ENCODE measurements at places on chromosomes 4 and X.

- DNase-seq: no peak
Measured at GRCh38 chr4:7663075-7663541, 228.4 kb upstream of the PSAPL1 start.

- DNase-seq: no peak
Measured at GRCh38 chr4:8593264-8594096, 915 bp downstream of the CPZ start.

GRCh38 chrX:18753631-18754030 lies 46.2 kb downstream of the PPEF1 start:
- DNase-seq: no peak

DNA sequence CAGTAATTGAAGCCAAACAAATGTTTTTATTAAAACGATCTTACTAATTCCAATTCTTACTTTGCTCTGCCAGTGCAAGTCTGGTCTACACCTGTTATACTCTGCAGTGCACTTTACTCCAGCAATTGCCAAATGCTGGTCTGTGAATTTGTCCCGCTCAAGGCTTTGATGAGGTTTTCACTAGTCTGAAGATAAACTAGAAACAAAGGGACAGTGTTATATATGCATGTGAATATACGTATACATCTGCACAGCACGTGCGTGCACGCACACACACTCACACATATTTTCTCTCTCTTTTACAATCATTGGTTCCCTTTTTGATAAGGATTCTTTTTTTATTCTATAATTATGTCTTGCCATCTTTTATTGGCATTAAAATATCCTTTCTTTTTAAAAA lies 88.5 kb upstream of the LCORL start:
- DNase-seq: no peak

GRCh38 chr4:89284828-89285227 lies 22.8 kb downstream of the GPRIN3 start:
- DNase-seq: no peak

DNA sequence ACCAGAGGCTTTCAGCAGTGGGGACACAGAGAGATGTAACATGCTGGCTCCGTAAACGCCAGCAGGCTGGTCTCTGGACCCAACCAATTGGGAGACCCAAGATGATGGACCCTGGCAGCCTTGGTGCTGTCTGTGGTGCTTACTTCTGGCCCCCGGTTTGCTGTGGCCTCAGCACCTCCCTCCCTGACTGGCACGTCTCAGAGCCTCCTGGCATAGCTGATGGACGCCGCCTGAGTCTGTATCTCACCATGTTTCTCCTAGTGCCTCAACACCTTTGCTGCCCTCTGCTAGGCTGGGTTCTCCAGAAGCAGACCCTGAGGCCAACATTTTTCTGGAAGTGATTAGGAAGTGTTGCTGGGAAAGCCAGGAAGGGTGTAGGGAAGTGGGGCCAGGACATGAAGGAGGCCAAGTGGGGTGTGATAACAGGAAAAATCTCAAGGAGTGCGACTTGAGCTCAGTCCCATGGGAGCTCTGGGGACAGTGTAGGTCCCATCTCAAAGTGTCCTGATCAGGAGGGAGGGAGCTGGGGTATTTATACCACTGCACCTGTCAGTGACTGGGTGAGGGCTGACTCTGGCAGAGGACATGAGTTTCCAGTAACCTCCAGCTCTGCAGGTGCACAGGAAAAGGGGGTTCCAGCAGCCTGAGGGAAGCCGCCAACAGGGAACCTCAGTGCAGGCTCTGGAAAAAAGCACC lies 31.8 kb downstream of the PPP2R2C start:
- no peak for DNase-seq
